A549 treated with Hydrocortisone at 1 μM for 4 hours (cell line): ENCODE measurements at places on chromosomes 1 and 21. TPM values are rescaled to one million over a fixed set of nuclear protein-coding genes. Genes with fewer than 3 reads are reported as not detected.

The CALML6 gene
- 0.17 to 0.33 TPM (median 0.22 TPM) in 5 replicates for total RNA-seq

The SPATA6 gene
- total RNA-seq: 1.3 to 2.9 TPM (median 1.7 TPM) in 5 replicates

The ZNF670 gene
- 2.9 to 4.7 TPM (median 3.4 TPM) in 5 replicates for total RNA-seq

The PTPRU gene
- total RNA-seq: 7.2 to 9.1 TPM (median 8.4 TPM) in 5 replicates

The G0S2 gene
- 3.8 to 4.6 TPM (median 4.0 TPM) in 5 replicates for total RNA-seq

The YY1AP1 gene
- total RNA-seq: 42.5 to 48.4 TPM (median 45.0 TPM) in 5 replicates

The OBSCN gene
- 4.1 to 5.3 TPM (median 4.6 TPM) in 5 replicates for total RNA-seq

The IL22RA1 gene
- total RNA-seq: 6.5 to 8.8 TPM (median 7.3 TPM) in 5 replicates

The FCGR3A gene
- not detected in 5 replicates for total RNA-seq

The C1orf94 gene
- total RNA-seq: not detected in 5 replicates

The LRRC8B gene
- total RNA-seq: 2.6 to 4.5 TPM (median 3.8 TPM) in 5 replicates

The PLA2G5 gene
- not detected in 5 replicates for total RNA-seq

The TRAF3IP3 gene
- not detected in 5 replicates for total RNA-seq

The CRTC2 gene
- 35.0 to 40.6 TPM (median 35.8 TPM) in 5 replicates for total RNA-seq

The STX12 gene
- 8.1 to 9.7 TPM (median 9.6 TPM) in 5 replicates for total RNA-seq

The SLC1A7 gene
- 0.05 TPM in 2 of 5 replicates, not detected in the others for total RNA-seq

The CD1E gene
- total RNA-seq: not detected in 5 replicates

The ZFYVE9 gene
- 7.2 to 10.4 TPM (median 8.2 TPM) in 5 replicates for total RNA-seq

The ABCA4 gene
- total RNA-seq: 0.10 to 0.35 TPM (median 0.14 TPM) in 5 replicates

The S100A7 gene
- not detected in 5 replicates for total RNA-seq

The ITLN1 gene
- not detected in 5 replicates for total RNA-seq

The SPRR2F gene
- not detected in 5 replicates for total RNA-seq

The SUMO3 gene
- total RNA-seq: 59.7 to 71.5 TPM (median 62.8 TPM) in 5 replicates

The LRRC53 gene
- total RNA-seq: not detected in 5 replicates
